ENCODE measurements at places on chromosomes 7 and 10.

GRCh38 chr7:134707663-134708378 lies 61.2 kb downstream of the BPGM start:
- no peak for DNase-seq

DNA sequence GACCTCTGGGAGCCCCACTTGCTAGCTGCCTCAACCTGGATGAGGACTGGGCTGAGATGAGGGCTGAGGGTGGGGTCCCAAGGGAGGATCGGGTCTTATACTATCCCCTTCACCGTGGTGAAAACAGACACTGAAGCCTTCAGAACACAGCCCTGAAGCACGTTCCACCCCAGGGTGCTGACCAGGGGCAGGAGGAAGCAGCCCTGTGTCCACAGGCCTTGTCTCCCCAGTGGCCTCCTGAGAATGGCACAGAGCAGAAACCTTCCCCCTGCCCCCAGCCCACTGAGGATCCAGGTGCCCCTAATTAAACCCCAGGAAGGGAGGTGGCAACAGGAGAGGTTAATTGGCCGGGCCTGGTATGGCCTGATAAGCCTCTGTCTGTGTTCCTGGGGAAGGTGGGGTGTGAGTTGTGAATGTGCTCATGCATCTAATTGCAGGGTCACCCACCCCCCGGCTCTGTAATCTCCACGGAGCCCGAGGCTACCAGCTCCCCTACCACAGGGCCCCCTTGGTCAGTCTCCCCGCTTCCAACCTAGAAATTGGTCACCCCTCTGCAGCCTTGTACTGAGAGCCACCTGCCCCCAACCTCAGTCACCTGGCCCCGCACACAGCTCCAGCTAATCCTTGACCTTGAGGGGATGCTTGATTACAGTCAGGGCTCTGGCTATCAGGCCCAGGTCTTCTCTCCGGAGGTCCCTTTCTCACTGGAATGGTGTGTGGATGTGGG lies 159.0 kb upstream of the UNC5B start:
- no peak for DNase-seq

DNA sequence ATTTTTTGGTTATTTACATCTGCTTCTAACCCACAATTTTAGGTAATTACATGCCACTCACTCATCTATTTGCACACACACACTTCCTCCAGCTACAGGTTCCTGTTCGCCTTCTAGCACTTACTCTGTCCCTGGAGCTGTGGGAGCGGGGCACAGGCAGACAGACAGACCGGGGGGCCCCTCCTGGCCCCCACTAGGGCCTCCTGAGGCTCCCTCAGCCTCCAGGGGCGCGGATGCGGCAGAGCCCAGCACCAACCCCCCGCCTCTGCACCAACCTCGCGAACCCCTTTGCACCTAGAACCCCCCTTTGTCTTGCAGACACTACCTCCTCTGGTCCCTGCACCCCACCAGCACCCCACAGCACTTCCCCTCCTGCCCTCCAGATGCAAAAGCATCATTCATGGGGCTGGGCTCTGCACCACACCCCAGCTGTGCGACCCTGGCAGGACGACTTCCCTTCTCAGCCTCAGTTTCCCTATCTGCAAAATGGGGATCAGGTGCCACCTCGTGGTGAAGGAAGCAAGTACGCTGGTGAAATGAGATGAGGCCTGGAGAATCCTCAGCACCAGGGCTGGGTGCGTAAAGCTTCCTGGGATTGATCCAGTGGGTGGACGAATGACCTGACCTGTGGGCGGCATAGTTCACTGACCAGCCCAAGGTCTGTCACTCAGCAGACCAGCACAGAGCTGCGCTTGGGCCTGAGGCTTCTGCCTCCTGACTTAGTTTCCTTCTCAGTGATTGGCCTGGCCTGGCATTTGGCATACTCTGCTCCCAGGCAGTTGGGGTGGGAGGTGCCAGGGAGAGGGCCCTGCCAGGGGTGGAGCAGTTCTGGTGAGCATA lies 37.9 kb downstream of the ELFN1 start:
- DNase-seq = no peak

- no peak for DNase-seq
Measured at GRCh38 chr7:80136261-80137055, 1.8 kb downstream of the GNAI1 start.

- DNase-seq = no peak
Measured at GRCh38 chr7:45067582-45067981, 21.2 kb downstream of the NACAD start.

- DNase-seq = no peak
Measured at GRCh38 chr10:85849315-85849714, 517.3 kb downstream of the GRID1 start.

GRCh38 chr7:113143486-113144257 lies 25.3 kb upstream of the SMIM30 start:
- no peak for DNase-seq

GRCh38 chr7:83201355-83201754 lies 38.7 kb upstream of the PCLO start:
- no peak for DNase-seq

- DNase-seq = no peak
Measured at GRCh38 chr10:34575882-34576281, 239.2 kb downstream of the PARD3 start.

GRCh38 chr10:32846974-32847373 lies 111.1 kb downstream of the ITGB1 start:
- no peak for DNase-seq

- no peak for DNase-seq
Measured at GRCh38 chr10:1257274-1257673, 201.1 kb downstream of the WDR37 start.

DNA sequence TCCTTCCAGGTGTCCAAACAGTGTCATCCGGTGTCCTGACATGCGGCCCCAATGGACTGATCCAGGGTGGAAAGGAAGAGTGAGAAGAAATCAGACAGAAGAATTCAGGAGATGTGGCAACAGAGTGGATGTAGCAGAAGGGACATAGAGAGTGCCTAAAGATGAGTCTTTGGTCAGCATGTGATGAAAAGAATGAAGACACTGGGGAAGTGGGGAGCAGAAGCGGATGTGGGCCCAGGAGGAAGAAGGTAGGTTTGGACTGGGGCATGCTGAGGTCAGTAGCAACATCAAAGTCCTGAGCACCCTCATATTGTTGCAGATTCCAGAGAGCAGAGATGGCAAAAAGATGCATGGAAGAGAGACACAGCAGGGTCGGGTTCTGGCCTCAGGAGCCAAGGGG lies 71.8 kb upstream of the STEAP1B start:
- DNase-seq = no peak

GRCh38 chr10:111126077-111126476 lies 49.2 kb downstream of the ADRA2A start:
- DNase-seq = peak; percentile 17

GRCh38 chr10:19812976-19813375 lies 3.3 kb upstream of the PLXDC2 start:
- no peak for DNase-seq

- DNase-seq = no peak
Measured at GRCh38 chr7:117004899-117005298, 51.6 kb downstream of the ST7 start.

DNA sequence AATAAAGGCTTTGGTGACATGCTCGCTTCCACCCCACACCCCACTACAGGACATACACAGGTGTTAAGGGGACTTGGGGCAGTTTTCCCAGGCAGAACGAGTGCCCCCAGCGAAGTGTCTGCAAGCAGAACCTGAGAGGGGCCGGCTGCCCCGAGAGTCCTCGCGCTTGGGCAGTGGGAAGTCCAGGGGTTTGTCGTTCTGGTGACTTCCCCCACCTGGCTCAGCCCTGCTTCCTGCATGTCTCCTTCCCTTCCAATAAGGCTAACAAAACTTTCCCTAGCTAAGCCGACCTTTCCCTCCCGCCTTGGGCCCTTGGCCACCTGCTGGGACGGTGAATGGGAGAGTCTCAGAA lies 916 bp downstream of the VWA2 start:
- no peak for DNase-seq

- no peak for DNase-seq
Measured at GRCh38 chr7:132783824-132784223, 207.6 kb upstream of the PLXNA4 start.

DNA sequence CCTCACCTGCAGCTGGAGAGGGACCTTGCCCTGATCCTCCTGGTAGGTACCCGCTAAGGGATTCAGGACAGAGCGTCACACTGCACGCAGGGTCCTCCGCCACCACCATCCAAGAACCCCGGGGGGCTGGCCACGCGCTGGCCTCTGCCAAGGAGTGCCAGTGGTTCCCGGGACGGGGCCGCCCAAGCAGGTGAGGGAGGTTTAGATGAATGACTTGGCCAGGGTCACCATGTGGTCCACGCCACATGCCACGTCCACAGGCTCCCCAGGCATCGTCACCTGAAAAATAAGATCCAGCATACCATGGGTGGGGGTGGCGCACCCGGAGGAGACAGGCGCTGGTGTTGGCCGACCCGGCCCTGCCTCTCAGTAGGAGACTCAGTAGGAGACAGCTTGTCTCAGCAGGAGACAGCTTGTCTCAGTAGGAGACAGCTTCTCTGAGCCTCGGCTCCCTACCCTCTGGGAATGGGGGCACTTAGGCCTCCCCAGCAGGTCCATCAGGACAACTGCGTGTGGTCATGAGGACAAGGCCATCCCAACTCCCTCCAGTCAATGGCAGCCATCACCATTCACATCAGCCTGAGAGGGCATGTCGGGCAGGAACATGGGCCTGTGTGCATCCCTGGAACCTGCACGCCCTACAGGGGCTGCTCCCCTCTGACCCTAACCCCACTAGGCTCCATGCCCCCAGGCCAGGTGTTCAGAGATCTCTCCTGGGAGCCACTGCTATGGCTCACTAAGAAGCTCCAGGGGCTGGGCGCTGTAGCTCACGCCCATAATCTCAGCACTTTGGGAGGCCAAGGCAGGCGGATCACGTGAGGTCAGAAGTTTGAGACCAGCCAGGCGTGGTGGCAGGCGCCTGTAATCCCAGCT lies 30.5 kb downstream of the RCC1L start:
- DNase-seq = no peak

DNA sequence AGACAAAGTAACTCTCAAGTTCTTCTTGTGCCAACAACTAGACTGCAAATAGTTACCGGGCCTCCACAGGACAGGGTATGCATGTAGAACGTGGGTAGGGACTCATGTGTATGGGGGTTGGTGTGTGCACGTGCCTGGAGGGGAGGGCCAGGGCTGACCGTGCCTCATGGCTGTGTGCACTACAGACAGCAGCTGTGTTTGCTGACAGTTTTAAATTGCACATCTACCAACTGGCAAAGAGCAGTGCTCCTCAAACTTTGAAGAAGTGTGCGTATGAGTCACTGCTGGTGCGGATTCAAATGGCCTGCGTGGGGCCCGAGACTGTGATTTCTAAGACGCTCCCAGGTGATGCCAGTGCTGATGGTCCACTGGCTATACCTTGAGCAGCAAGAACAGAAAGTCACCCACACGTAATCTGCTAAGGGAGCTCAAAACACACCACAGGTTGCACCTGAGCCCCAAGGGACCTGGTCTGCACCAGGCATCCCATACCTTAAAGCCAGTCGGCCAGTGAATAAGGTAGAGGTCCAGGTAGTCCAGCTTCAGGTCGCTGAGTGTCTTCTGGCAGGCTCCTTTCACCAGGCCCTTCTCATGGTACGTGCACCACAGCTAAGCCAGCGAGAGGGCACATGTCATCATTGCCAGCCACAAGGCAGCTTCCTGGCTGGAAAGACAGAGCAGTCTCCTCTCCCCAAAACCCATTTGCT lies 8.5 kb downstream of the AKR1B1 start:
- no peak for DNase-seq

GRCh38 chr10:44060221-44060620 lies 324.7 kb downstream of the CXCL12 start:
- no peak for DNase-seq

DNA sequence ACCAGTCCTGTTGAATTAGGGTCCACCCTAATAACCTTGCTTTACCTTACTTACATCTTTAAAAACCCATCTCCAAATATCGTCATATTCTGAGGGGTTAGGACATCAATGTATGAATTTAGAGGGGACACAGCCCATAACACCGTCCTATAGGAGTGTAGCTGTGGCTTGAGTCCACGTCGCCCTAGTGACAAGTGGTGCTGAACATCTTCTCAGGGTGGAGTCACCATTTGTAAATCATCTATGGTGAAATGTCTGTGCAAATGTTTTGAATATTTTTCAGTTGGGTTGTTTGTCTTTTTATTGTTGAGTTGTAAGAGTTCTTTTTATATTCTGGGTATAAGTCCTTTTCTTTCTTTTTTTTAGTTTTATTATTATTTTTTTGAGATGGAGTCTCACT lies 5.2 kb upstream of the PRAP1 start:
- DNase-seq = no peak

DNA sequence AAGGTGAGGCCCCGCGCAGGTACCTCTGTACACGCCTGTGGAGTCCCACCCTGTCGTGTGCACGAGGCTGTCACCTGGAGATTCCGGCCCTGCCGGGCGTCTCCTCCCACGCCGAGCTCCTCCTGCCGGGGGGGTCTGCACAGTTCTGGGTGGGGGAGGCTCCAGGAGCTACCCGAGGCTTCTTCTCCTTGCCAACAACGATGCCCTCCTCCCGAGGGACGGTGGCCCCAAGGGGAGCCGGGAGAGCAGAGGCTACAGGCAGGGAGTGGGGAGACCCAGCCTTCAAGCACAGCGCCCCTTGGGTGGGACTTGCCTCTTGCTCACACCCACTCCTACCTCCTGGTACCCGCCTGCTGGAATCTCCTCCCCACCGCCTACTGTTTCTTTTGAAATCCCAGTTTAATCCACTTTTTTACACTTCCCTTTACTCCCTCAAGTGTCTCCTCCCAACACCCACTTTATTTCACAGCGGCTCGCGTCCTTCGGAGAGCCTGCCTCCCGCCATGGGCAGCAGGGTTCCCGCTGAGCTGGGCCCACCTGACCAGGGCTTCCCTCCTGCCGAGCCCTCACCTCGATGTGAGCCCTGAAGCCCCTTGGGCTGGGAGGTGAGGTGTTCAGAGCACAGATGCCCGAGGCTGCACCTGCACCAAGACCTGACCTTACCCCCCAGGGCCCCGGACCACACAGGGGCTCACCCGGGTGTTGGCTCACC lies 338.1 kb downstream of the DNAJB6 start:
- DNase-seq = no peak

- no peak for DNase-seq
Measured at GRCh38 chr7:134660961-134661376, 14.3 kb downstream of the BPGM start.

GRCh38 chr10:119373294-119374102 lies 166.1 kb downstream of the GRK5 start:
- DNase-seq = no peak

DNA sequence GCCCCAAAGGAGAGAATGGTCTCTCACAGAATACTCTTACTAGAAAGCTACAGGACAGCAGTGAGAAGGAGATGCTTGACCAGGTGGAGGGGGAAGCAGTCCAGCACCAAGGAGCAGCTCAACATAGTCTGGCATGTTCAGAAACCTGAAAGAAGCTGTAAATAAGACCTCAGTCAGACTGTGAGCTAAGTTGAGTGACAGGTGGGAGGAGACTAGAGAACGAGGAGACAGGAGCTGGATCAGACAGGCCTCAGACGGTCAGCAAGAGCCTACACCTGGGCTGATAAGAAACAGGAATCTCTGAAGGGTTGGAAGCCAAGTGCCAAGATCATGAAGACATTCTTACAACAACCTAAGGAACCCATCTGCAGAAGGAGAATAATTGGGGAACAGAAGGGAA lies 54.5 kb downstream of the ELMO1 start:
- no peak for DNase-seq

- no peak for DNase-seq
Measured at GRCh38 chr10:130747356-130747755, 564.2 kb downstream of the TCERG1L start.

Measured in GDM1 (cell line).